Spleen (tissue), 13 donors: ENCODE measurements at places on chromosomes 6 and 20. TPM values are rescaled to one million over a fixed set of nuclear protein-coding genes. Genes with fewer than 3 reads are reported as not detected.
A peak's percentile ranks its signal among the peaks of the same experiment; 100 is the strongest.

- H3K27me3 ChIP-seq, result no peaks in the 10 kb centered on the region
- no peak overlapping the region for H3K4me3 ChIP-seq
- H3K27ac ChIP-seq, result no peak overlapping the region
- no peaks in the 10 kb centered on the region for H3K36me3 ChIP-seq
- no peak for DNase-seq
- no peaks in the 10 kb centered on the region for H3K4me1 ChIP-seq
Measured at GRCh38 chr6:46781478-46782378, 11.5 kb upstream of the MEP1A start.

DNA sequence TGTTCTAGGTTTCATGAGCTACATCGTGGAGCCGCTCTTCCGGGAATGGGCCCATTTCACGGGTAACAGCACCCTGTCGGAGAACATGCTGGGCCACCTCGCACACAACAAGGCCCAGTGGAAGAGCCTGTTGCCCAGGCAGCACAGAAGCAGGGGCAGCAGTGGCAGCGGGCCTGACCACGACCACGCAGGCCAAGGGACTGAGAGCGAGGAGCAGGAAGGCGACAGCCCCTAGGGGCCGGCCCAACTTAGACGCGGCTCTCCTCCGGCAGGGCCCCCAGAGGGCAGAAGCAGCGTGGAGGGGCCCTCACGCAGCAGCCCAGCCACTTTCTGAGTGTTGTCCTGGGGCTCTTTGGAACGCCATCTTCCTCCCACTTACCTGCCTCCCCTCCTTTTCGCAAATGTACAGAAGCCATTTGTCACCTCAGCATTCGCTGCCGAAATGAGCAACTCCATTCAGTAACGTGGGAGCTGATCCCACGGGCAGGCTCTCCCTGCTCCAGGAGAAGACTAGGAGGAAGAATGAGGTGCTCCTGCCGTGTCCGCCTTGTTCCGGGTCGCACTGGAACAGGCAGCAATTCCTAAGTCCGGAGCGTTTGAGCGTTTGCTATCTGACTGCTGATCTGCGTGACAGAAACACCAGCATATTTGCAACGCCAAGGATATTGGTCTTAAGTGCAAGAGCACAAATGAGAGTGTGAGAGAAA, 58.4 kb downstream of the MTFR2 start:
- no peak overlapping the region for H3K27ac ChIP-seq
- H3K27me3 ChIP-seq, result no peaks in the 10 kb centered on the region
- H3K4me3 ChIP-seq, result no peak overlapping the region
- no peaks in the 10 kb centered on the region for H3K4me1 ChIP-seq
- no peak for DNase-seq

DNA sequence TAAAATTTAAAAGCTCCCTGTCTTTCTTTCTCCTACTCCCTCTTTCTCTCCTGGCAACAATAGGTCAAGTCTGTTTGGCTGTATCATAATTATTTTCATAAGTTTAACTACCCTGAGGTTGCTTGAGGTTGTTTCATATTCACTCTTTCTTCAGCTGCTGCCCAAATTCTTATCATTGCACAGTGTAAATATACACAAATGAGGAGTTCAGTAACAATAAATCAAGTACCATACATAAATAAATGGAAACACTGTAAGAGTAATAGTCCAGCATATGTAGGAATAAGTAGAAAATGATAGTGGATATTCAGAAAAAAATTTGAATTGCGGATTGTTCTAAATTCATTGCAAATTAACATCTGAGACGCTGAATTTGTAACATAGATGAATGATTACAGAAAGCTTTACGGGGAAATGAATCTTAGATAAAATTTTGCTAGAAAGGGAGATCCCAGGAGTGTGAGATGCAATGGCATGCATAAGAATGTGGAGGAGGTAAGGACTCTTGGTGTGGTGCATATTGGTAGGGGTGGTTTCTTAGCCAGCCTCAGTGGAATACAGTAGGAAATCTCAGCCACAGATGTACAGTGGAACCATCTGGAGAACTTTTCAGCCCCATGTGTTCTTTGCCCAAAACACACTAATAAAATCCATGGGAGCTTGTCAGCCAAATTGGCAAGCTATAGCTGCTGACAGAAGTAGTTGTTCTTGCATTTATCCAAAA, 480.7 kb downstream of the HTR1B start:
- no peak overlapping the region for H3K27ac ChIP-seq
- H3K36me3 ChIP-seq, result no peaks in the 10 kb centered on the region
- H3K4me3 ChIP-seq, result no peak overlapping the region
- DNase-seq, result no peak

DNA sequence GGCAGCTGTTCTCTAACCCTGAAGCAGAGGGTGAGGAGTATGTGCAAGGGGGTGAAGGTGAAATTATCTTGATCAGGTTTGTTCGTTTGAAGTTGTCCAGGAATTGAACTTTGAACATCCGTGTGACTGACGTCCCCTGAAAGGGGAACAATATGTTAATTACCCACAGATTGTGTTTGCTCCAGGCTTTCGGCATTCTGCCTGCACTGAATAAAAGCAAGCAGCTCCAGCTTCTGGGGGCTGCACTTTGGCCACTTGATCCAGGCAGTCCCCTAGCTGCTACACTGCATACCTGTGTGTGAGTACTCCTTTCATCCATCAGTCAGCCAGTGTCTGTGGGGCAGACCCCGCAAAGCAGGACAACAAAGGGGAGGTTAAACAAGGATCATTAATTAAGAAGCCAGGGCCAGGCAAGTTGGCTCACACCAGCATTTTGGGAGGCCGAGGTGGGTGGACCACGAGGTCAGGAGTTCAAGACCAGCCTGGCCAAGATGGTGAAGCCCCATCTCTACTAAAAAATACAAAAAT, 104.8 kb upstream of the BTN3A2 start:
- no peaks in the 10 kb centered on the region for H3K36me3 ChIP-seq
- H3K4me3 ChIP-seq, result no peak overlapping the region
- no peak overlapping the region for H3K27ac ChIP-seq
- DNase-seq, result no peak
- H3K27me3 ChIP-seq, result no peaks in the 10 kb centered on the region
- no peaks in the 10 kb centered on the region for H3K4me1 ChIP-seq

DNA sequence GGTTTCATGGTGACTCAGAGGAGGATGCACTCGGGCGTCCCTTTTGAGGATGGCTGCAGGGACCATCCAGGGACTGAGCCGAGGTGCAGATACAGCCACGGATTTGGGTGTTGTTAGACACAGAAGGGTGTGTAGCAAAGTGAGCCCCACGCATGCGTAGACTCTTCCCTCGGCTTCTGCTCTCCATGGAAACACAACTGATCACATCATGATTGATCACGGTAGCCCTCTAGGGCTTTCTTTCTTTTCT, 606 bp upstream of the ULBP1 start:
- H3K4me1 ChIP-seq, result peaks cover 26% of the 10 kb centered on the region
- H3K36me3 ChIP-seq, result no peaks in the 10 kb centered on the region
- peaks cover 7% of the 10 kb centered on the region for H3K27me3 ChIP-seq
- peak overlapping the region; percentile 79 for H3K4me3 ChIP-seq
- no peak for DNase-seq

DNA sequence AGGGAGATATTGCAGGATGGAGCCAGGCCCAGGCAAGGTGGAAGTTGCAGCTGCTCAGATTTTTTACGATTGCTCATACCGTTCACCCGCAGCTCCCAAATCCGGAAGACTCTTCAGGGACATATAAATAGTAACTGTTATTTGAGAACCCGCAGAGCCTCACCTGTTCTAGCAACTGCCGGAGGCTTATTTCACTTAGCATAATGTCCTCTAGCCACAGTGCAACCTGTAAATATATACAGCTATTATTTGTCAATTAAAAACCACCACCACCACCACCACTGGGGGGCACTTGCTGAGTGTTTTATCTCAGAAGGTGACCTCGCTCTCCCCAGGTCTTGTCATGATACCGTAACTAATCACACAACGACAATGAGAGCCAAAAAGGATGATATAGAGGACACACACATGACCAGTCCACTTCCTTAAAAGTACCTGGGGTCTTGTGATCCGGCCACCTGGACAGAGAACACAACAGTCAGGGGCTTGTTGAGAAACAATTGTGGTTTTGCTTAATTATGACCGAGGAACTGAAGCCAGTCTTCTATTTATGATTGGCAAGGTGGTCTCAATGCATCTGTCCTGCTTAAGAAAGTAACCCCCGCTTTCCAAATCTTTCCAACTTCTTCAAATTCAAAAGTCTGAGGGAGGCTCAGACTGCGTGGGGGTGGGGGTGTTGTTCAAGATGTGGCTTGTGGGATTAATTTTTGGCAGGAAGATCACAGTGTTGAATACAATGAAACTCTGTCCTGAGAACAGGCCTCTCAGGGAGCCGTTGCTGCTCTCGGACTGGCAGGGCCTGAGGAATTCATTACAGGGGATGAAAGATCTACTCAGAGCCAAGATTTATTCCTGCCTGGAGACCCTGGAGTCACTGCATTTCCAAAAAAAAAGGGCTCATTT, 107.7 kb upstream of the PRND start:
- H3K27ac ChIP-seq, result no peak overlapping the region
- H3K36me3 ChIP-seq, result no peaks in the 10 kb centered on the region
- no peak for DNase-seq
- peaks cover 10% of the 10 kb centered on the region for H3K4me1 ChIP-seq
- H3K27me3 ChIP-seq, result no peaks in the 10 kb centered on the region

- H3K27me3 ChIP-seq, result no peaks in the 10 kb centered on the region
- H3K4me3 ChIP-seq, result no peak overlapping the region
- no peak for DNase-seq
- H3K4me1 ChIP-seq, result peaks cover 13% of the 10 kb centered on the region
Measured at GRCh38 chr20:19802492-19803158, 44.6 kb downstream of the RIN2 start.

Gene SERPINB6
- total RNA-seq, result 167 TPM

Gene SLC13A3
- 1.4 TPM for total RNA-seq
